ENCODE measurements at places on chromosomes 3 and 15.
A peak's percentile ranks its signal among the peaks of the same experiment; 100 is the strongest.

DNA sequence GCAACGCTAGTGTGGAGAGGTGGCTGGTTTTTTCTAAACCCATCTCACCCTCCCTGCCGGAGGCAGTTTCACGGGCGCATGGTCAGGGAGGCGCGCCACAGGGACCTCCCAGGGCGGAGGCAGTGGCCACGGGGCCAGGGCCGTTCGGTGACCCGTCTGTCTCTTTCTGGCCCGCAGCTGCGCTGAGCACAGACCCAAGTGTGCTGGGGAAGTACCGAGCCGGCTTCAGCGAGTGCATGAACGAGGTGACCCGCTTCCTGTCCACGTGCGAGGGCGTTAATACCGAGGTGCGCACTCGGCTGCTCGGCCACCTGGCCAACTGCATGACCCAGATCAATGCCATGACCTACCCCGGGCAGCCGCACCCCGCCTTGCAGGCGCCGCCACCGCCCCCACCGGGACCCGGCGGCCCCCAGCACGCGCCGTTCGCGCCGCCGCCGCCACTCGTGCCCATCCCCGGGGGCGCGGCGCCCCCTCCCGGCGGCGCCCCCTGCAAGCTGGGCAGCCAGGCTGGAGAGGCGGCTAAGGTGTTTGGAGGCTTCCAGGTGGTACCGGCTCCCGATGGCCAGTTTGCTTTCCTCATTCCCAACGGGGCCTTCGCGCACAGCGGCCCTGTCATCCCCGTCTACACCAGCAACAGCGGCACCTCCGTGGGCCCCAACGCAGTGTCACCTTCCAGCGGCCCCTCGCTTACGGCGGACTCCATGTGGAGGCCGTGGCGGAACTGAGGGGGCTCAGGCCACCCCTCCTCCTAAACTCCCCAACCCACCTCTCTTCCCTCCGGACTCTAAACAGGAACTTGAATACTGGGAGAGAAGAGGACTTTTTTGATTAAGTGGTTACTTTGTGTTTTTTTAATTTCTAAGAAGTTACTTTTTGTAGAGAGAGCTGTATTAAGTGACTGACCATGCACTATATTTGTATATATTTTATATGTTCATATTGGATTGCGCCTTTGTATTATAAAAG, 1.8 kb downstream of the HES1 start:
- peak; percentile 87 for DNase-seq

DNA sequence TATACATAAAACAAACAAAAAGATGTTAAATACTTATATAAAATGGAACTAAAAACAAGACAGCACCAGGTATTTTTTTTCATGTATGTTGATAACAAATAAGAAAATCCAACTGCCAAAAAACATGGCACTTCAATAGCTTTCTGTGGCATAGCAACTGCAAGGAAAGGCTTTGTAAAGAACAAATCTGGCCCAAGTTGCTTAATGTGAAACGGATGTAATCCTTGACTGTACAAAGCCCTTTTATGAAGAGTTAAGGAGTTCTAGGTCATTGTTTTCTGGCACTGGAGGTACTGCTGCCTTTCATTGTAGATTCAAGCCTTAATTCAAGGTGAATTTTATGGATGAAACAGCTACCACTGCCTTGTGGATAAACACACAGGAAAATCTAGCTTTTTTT, 68.8 kb upstream of the SLC12A8 start:
- DNase-seq, result no peak

DNA sequence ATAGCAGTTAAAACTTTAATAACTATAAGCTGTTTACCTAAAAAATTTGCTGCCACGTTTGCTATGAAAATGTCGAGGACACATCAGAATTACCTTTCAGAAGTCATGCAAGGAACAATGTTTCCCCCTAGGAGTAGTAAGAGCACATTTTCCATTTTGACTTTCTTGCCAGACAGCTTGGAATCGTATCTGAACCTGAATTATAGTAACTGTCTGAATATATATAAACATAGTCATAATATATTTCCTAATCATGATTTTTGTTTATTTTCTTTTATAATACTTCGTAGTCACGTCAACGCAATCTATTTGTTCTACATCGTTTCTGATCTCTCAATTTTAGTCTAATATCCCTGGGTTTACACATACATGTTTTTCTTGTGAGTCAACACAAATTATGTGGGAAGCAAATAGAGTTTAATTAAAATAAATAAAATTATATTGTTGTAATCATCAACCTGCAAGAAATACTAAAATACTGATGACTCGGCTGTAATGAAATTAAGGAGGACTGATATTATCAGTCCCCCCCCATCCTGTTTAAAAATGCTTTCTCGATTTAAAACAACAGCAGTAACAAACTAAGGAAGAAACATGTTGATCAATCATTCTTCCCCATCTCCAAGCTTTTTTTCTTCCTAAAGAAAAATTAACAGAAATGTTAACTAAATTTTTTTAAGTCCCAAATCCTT, 78.4 kb downstream of the MME start:
- no peak for DNase-seq

- DNase-seq, result no peak
These were observed 172.6 kb upstream of the UMPS start for GRCh38 chr3:124557433-124558232.

DNA sequence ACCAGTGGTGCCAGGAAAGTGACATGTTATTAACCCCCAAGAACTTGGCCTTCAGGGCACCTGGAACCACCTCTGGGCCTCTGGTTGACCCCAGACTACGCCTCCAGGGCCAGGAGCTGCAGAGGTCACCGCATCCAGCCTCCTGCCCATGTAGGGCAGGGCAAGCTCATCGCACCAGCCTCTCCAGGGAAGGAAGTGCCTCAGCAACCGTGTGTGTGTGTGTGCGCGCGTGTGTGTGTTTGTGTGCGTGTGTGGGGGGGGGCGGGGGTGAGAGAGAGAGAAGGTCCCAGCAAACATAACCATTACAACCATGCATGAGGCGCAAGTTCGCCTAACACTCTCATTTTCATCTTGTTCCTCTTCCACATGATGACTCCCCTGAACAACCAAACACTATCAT, 31.8 kb downstream of the RAB6B start:
- DNase-seq, result no peak

- no peak for DNase-seq
These were observed 85.0 kb upstream of the DPH6 start for GRCh38 chr15:35630985-35631384.

DNA sequence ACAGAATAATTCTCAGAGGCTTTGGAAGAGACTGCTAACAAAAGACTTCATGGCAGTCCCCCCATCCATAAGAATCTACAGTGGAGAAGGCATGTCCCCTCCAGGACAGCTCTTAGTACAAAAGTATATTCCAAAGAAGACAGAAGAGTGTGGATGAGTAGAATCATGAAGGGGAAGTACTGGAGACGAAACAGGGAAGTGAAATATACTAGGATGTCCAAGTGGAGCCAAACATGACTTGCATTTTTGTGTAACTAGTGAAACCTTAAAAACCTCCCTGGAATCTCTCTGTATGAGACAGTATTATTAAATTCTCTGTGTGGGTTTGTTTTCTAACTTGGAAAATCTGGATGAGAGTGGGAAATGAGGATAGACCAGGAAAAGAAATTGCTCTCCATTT, 312.4 kb downstream of the RSL24D1 start:
- no peak for DNase-seq

DNA sequence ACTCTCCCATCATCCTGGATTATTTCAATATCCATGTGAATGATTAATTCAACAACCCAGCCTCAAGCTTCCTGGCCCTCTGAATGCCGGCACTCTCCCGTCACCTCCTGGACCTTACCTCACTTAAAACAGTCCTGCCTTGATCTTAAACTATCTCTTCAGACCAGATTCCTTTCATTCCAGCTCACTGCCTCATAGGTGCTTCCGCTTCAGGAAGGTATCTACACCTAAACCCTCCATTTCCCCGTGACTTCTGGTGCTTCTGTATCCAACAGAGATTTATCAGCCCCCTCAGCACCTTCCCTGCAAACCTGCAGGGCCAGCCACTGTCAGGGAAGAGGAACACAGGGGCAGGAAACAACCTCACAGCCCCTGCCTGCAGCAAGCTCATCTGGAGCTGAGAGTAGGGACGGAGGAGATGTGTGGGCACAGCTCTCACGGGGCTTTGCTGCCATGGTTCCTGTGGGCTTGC, 98.9 kb upstream of the TJP1 start:
- no peak for DNase-seq

GRCh38 chr3:53257465-53257864, 1.6 kb upstream of the TKT start:
- no peak for DNase-seq

- DNase-seq, result no peak
These were observed 472.4 kb downstream of the EPHB1 start for GRCh38 chr3:135267487-135267886.

DNA sequence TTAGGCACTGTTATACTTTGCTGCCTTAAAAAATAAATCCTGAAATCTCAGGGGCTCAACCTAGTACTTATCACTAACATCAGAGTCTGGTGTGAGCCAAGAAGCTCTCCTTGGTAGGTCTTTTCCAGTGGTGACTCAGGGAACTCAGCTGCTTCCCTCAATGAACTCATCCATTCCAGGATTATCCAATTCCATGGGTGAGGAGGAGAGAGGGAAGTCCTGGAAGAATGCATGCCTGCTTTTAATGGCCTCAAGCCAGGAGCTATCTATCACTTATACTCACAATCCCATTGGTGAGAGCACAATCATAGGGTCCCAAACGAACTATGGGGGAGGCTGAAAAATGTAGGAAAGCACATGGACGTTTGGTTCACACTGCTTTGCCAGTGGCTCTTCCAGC, 113.6 kb downstream of the POLR2M start:
- DNase-seq, result no peak

GRCh38 chr3:139127101-139127500, 82.4 kb upstream of the PRR23C start:
- DNase-seq, result no peak

- peak; percentile 5 for DNase-seq
These were observed 29.8 kb downstream of the ALS2CL start for GRCh38 chr3:46663591-46664135.

DNA sequence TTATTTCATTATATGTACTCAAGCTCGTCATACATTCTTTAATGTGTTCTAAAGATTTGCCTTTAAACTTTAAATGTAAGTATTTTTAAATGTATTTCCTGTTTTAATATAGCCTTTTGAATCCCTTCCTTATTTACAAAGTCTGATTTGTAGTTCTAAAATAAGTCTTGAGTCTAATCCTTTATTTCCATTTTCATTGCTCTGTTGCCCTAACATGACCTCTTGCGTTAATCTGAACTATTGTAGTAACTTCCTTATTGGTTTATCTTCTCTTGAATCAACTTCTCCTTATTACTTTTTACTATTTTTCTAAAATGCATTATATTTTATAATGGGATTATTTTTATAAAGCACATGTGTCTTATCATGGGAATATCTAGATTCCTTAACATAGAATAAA, 24.0 kb downstream of the KNL1 start:
- DNase-seq, result no peak

GRCh38 chr3:179000144-179000543, 71.5 kb downstream of the ZMAT3 start:
- peak; percentile 36 for DNase-seq

DNA sequence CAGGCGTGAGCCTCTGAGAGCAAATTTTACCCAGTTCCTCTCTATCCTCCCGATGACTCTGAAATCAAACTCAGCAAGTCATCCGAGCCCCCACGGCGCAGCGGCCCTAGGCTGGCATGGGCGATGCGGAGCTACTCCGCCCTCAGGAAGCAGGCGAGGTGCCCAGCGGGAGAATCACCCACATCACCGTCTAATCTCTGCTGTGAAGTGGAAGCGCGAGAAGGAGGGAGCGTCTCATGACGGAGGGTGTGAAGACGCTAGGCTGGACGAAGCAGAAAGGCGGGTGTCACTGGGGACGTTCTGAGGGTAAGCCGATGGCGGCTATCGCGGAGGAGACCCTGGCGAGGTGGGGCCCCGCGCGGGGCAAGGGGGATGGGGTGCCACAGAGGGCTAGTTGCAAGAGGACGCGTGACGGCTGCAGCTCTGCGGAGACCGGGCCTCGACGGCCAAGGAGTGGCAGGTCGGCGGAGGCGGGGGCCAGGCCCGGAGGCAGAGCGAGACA, 9.1 kb upstream of the GNAI2 start:
- DNase-seq, result peak; percentile 57

DNA sequence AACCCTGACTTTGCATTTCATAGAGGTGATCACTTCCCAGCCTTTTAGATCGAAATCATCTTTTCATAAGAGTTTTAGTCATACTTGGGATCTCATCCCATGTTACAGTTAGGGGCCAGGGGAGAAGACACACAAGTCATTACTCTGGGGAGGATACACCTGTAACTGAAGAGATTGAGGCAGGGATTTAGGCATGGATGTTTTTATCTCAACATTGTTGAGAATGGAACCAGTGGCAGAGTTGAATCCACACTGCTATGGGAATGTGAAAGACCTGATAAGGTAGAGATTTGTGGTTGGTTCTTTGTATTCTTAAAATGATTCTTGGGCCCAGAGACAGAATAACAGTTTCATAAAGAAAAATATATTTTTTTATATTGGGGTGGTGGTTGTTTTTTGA, 16.2 kb upstream of the CLEC3B start:
- DNase-seq, result no peak

DNA sequence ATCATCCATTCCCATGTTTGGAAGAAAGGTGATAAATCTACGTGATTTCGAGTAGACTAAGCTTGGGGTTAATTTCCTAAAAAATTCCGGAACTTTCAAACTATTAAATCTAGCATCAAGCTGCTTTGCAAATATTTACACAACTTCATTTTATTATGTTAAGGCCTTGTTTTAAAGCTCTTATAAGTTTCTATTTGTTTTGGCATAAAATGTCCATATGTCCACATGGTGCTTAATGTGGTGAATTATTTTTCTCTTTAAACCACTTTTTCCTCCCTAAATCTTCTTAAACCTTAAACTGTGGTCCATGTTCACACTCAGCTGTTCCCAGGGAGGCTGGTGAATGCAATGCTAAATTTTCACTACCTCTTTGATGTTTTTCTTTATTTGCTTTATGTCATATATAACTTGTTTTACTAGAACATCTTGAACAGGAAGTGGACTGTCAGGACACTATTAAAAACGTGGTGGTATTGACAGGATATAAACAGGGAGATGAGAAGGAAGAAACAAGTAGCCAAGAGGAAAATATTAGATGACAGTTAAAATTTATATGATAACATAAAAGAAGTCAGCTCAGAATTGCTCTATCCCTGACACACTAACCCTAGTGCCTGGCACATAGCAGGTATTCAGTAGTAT, 72.5 kb upstream of the AGTR1 start:
- DNase-seq, result no peak

- no peak for DNase-seq
These were observed 19.1 kb upstream of the RAP2B start for GRCh38 chr3:153142961-153143360.

DNA sequence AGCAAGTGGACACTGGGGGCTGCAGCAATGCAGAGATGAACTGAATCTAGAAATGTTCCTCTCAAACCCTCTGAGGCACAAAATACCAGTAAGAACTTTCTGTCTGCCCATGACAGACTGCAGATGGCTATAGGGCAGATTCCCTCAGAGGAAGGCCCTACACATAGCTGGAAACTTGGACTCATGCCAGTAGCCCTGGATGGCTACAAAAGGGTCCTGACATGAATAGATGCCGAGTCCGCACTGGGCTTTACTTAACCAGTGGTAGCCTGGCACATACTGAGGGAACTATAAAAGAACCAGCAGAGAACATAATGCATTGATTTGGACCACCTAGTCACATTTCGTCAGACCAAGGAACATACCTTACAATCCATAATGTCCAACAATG, 66.7 kb downstream of the C3orf80 start:
- DNase-seq, result no peak

GRCh38 chr3:126110431-126111125, 26.7 kb upstream of the SLC41A3 start:
- no peak for DNase-seq

GRCh38 chr3:115930168-115930567, 306.9 kb downstream of the GAP43 start:
- DNase-seq, result no peak
